Activated CD4-positive, alpha-beta memory T cell treated with anti-CD3 and anti-CD28 coated beads for 36 hours (primary cell): ENCODE measurements at places on chromosomes 11 and 22. TPM values are rescaled to one million over a fixed set of nuclear protein-coding genes. Genes with fewer than 3 reads are reported as not detected.

Gene KDM4E
- not detected for total RNA-seq

DNA sequence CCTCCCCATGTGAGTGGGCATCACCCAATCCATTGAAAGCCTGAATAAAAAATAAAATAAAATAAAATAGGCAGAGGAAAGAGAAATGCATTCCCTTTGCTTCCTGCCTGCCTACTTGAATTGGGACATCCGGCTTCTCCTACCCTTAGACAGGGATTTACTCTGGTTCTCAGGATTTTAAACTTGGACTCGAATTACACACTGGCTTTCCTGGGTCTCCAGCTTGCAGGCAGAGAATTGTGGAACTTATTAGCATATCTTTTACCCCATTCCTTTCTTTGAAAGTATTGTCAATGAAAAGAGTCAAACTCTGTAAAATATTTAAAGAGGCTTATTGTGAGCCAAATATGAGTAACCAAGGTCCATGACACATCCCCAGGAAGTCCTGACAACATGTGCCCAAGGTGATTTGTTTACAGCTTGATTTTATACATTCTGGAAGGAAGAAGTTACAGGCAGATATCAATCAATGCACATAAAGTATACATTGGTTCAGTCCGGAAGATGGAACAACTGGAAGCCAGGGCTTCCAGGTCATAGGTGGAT lies 78.4 kb upstream of the CCDC90B start:
- H3K4me1 ChIP-seq = no peaks in the 10 kb centered on the region
- no peak for DNase-seq
- H3K4me3 ChIP-seq = no peak overlapping the region

DNA sequence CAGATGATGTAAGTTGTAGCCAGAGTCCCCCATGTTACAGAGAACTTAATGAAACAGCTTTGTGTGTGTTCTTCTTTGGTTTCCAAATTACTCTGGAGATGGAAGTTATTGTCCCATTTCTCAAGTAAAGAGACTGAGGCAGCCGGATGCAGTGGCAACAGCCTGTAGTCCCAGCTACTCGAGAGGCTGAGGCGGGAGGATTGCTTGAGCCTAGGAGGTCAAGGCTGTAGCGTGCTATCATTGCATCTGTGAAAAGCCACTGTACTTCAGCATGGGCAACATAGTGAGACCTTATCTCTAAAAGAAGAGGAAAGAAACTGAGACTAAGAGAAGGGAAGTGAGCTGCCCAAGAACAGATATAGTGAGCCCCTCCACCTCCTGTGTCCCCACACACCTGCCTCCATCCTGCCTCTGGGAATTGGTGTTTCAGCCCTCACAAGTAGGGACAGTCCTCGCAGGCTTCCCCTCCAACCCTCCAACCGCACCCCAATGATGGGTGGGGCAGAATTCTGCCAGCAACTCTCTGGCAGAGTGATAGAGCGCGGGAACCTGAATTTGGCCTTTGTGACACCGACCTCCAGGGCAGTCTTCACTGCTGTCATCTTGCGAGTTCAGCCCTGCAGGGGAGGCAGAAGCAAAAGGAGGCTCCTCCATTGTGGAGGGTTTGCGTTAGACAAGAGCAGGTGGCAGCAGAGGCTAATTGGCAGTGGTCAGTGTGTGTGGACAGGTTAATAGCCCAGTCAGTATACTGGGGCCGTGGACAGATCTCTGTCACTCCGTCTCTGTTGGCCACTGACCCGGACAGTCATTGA lies 1.6 kb downstream of the PDXP start:
- no peaks in the 10 kb centered on the region for H3K27me3 ChIP-seq
- H3K36me3 ChIP-seq = peaks cover 6% of the 10 kb centered on the region
- no peak overlapping the region for H3K27ac ChIP-seq
- no peak for DNase-seq
- H3K4me1 ChIP-seq = peaks cover 31% of the 10 kb centered on the region

GRCh38 chr11:13881226-13881905 lies 81.2 kb upstream of the SPON1 start:
- H3K27ac ChIP-seq = no peak overlapping the region
- H3K4me3 ChIP-seq = no peak overlapping the region
- no peaks in the 10 kb centered on the region for H3K27me3 ChIP-seq
- DNase-seq = no peak
- H3K4me1 ChIP-seq = no peaks in the 10 kb centered on the region
- no peaks in the 10 kb centered on the region for H3K36me3 ChIP-seq

Gene SELENOO
- total RNA-seq = 19.7 TPM

DNA sequence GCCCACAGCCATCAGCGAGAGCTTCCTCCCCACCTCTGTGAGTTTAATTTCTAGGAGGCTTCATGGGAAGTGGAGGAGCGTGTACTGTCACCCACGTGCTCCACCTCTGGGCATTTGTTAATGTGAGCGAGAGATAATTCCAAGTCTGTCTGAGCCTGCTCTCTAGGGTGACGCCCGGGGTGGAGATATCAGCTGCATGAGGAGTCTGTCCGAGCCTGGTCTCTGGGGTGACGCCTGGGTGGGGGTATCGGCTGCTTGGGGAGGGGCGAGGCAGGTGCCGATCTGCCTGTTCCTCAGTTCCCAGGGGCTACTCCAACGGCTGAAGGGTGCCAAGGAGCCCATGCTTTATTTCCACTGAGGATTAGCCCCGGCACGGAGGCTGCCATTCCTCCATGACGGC lies 735.0 kb downstream of the BRD1 start:
- no peak overlapping the region for H3K27ac ChIP-seq
- H3K36me3 ChIP-seq = no peaks in the 10 kb centered on the region
- H3K4me1 ChIP-seq = no peaks in the 10 kb centered on the region
- H3K4me3 ChIP-seq = no peak overlapping the region
- no peak for DNase-seq
- no peaks in the 10 kb centered on the region for H3K27me3 ChIP-seq

Gene GLB1L2
- total RNA-seq = 4.1 TPM

GRCh38 chr22:38739300-38740055 lies 16.3 kb downstream of the SUN2 start:
- DNase-seq = no peak
- peaks cover 31% of the 10 kb centered on the region for H3K4me1 ChIP-seq
- H3K4me3 ChIP-seq = no peak overlapping the region
- H3K27ac ChIP-seq = peak overlapping the region; percentile 54

DNA sequence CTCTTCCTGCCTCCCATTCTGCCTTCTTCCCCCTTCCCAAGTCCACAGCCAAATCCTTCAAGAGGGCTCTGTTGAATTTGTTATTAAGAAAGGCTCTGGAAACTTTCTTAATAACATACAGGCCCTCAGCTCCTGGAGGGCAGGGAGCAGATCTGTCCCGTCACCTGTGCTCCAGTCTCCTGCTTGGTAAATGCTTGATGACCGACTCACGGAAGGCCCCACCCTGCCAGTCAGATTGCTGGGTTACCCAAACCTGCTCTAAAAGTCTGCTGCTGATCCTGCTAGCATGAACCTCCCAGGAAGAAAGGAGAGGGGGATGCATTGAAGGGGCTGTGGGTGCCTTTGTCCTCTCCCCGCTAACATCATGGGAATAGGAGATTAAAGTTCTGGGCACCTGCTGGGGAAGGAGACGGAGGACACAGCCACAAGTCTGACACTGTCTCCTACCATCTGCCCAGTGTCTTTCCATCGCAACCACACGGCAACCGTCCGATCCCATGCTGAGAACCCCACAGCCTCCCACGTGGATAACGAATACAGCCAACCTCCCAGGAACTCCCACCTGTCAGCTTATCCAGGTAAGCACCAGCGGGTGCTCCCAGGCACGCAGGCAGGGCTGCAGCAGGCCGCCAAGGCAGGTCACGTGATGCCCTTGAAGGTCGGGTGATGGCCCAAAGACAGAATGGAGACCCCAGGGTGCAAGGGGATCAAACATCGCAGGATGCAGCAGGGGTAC lies 22.5 kb downstream of the CD5 start:
- no peaks in the 10 kb centered on the region for H3K27me3 ChIP-seq
- peak overlapping the region; percentile 60 for H3K27ac ChIP-seq
- H3K4me1 ChIP-seq = peaks cover 45% of the 10 kb centered on the region
- no peak overlapping the region for H3K4me3 ChIP-seq

Gene RASL10A
- total RNA-seq = not detected

Gene MS4A7
- not detected for total RNA-seq

DNA sequence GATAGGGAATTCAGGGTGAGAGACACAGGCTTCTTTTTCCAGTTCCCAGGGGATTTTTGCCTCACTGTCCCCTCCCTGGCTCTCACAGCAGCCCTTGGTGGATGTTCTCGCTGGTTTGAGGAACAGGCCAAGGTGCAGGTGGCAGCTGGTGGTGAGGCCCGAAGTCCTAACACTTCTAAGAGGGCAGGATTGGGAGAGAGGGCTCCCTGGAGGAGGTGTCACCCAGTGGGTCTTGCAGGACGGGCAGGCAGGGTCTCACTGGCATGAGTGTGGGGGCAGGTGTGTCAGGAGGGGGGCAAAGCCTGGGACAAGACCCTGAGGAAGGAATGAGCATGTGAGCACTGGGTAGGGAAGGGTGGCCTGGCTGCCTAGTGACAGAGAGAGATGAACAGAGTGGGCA lies 9.2 kb downstream of the ADORA2A start:
- no peak for DNase-seq
- peaks cover 29% of the 10 kb centered on the region for H3K36me3 ChIP-seq
- H3K4me1 ChIP-seq = peaks cover 75% of the 10 kb centered on the region
- no peak overlapping the region for H3K4me3 ChIP-seq

Gene PIH1D2
- total RNA-seq = 0.56 TPM

- H3K27me3 ChIP-seq = no peaks in the 10 kb centered on the region
- no peaks in the 10 kb centered on the region for H3K36me3 ChIP-seq
- DNase-seq = peak; percentile 54
- H3K27ac ChIP-seq = peak overlapping the region; percentile 74
- H3K4me1 ChIP-seq = peaks cover 34% of the 10 kb centered on the region
- H3K4me3 ChIP-seq = peak overlapping the region; percentile 45
These were observed 2.4 kb upstream of the TRIM68 start for GRCh38 chr11:4610258-4610935.

GRCh38 chr11:45173064-45173463 lies 26.6 kb downstream of the PRDM11 start:
- peaks cover 1% of the 10 kb centered on the region for H3K27me3 ChIP-seq
- DNase-seq = no peak
- H3K4me3 ChIP-seq = no peak overlapping the region
- no peak overlapping the region for H3K27ac ChIP-seq
- no peaks in the 10 kb centered on the region for H3K36me3 ChIP-seq

- DNase-seq = no peak
- H3K27ac ChIP-seq = no peak overlapping the region
- no peak overlapping the region for H3K4me3 ChIP-seq
- H3K4me1 ChIP-seq = no peaks in the 10 kb centered on the region
- no peaks in the 10 kb centered on the region for H3K36me3 ChIP-seq
- no peaks in the 10 kb centered on the region for H3K27me3 ChIP-seq
These were observed 974.2 kb downstream of the JRKL start for GRCh38 chr11:97364047-97364446.

GRCh38 chr22:20562607-20563465 lies 55.4 kb downstream of the MED15 start:
- H3K4me1 ChIP-seq = peaks cover 62% of the 10 kb centered on the region
- no peaks in the 10 kb centered on the region for H3K27me3 ChIP-seq
- H3K27ac ChIP-seq = peak overlapping the region; percentile 78
- H3K4me3 ChIP-seq = no peak overlapping the region
- peaks cover 62% of the 10 kb centered on the region for H3K36me3 ChIP-seq
- no peak for DNase-seq

- no peaks in the 10 kb centered on the region for H3K36me3 ChIP-seq
- H3K4me1 ChIP-seq = peaks cover 8% of the 10 kb centered on the region
- H3K27ac ChIP-seq = no peak overlapping the region
These were observed 24.8 kb upstream of the CALCB start for GRCh38 chr11:15048616-15049015.

Gene BIK
- total RNA-seq = 4.1 TPM

- H3K4me3 ChIP-seq = no peak overlapping the region
- H3K4me1 ChIP-seq = no peaks in the 10 kb centered on the region
- no peaks in the 10 kb centered on the region for H3K36me3 ChIP-seq
- no peaks in the 10 kb centered on the region for H3K27me3 ChIP-seq
- H3K27ac ChIP-seq = no peak overlapping the region
- no peak for DNase-seq
These were observed 447.3 kb downstream of the NTM start for GRCh38 chr11:131817687-131818188.

DNA sequence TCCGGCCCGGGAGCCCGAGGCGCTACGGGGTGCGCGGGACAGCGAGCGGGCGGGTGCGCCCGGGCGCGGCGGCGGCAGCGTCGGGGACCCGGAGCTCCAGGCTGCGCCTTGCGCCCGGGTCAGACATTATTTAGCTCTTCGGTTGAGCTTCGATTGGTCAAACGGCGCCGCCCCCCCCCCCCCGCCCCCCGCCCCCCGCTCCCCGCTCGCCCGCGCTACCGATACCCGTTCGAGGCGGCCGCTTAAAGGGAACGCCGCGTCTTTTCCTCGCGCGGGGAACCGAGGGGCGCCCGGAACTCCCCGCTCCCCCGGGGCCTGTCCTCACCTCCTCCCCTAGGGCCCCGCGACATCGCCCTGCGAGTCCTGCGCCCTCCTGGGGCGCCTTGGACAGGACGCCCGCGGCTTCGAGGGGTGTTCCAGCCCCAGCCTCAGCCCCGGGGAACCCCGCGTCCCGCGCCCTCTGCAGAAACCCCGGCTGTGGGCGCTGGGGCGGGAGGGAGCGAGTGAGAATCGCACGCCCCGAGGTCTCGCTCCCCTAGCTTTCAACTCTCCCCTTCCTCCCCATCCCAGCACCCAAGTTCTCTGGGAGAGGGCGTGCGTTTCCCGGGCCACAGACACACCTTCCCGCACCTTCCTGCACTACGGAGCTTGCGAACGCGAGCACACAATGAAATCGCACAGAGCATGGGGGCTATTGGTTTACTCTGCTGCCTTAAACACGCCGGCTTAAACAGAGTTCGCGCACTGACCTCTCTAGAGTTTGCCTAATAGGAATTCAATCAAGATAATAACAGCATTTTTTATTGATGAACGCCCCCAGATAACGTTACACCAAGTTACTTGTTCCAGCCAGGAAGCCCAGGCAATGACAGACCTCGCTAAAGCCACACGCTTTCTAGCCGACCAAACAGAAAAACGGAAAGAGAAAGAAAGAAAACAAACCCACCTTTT lies at the start of gene BDNF:
Gene BDNF, minus strand, starts transcription at position 105 of the 951 bp plus-strand sequence. CDS start 41,891 bp downstream, outside the sequence.
- H3K4me1 ChIP-seq = peaks cover 27% of the 10 kb centered on the region
- no peaks in the 10 kb centered on the region for H3K36me3 ChIP-seq
- no peak within 1 kb of the TSS for H3K27ac ChIP-seq
- no peak for DNase-seq

DNA sequence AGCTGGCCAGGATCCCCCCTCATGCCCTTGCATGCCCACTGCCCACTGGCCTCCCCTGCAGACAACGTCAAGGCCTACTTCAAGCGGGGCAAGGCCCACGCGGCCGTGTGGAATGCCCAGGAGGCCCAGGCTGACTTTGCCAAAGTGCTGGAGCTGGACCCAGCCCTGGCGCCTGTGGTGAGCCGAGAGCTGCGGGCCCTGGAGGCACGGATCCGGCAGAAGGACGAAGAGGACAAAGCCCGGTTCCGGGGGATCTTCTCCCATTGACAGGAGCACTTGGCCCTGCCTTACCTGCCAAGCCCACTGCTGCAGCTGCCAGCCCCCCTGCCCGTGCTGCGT lies 7.9 kb downstream of the AIP start:
- H3K27ac ChIP-seq = peak overlapping the region; percentile 69
- H3K36me3 ChIP-seq = peaks cover 56% of the 10 kb centered on the region
- no peaks in the 10 kb centered on the region for H3K27me3 ChIP-seq
- no peak overlapping the region for H3K4me3 ChIP-seq
- H3K4me1 ChIP-seq = peaks cover 49% of the 10 kb centered on the region

- H3K27ac ChIP-seq = no peak overlapping the region
- H3K4me1 ChIP-seq = no peaks in the 10 kb centered on the region
- DNase-seq = no peak
- no peak overlapping the region for H3K4me3 ChIP-seq
These were observed 45.3 kb upstream of the WNT11 start for GRCh38 chr11:76251576-76251975.

Gene TRPM5
- total RNA-seq = not detected
